ENCODE measurements at places on chromosomes 5 and 9.

DNA sequence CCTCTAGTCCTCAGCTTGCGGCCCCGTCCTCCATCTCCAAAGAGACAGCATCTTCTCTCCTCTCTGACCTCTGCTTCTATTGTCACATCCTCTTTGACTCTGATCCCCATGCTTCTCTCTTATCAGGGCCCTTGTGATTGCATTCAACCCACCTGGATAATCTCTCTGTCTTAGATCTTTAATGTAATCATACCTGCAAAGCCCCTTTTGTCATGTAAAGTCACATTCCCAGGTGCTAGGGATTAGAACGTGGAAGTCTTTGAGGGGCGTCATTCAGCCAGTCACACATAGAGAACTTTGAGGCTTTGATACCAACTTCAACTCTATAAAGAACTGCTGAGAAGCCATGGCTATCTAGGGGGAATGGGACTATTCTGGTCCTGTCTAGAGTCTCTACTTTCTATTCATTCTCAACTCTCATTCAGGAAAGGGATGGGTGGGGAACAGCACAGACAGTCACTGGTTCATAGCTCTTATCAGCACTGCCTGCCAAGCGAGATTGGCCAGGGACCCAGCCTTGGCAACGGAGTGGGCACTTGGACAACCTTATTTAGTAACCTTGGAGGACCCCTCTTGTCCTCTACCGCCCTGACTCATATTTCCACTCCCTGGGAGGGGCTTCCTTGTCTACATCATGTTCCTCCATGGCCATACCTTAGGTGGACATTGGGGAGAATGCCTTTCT lies 29.0 kb downstream of the TAS2R1 start:
- no peak for DNase-seq

DNA sequence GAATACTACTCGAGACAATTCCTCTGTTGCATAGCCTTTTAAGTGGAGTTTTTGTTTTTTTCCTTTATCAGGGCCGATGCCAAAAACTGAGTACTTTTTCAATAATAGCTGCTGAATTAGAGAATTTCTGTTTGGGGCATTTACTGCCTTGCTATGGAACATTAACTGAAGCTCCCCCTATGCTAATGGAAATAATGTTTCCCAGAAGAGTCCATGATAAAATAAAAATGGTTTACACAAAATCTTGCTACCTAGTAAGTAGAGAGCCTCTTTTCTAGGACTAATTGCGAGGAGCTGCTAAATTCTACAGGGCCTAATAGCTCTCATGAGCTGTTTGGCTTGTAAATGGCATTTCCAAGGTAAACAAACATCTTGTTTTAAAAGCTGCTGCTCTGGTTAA lies 128.2 kb upstream of the MYO10 start:
- DNase-seq = no peak

DNA sequence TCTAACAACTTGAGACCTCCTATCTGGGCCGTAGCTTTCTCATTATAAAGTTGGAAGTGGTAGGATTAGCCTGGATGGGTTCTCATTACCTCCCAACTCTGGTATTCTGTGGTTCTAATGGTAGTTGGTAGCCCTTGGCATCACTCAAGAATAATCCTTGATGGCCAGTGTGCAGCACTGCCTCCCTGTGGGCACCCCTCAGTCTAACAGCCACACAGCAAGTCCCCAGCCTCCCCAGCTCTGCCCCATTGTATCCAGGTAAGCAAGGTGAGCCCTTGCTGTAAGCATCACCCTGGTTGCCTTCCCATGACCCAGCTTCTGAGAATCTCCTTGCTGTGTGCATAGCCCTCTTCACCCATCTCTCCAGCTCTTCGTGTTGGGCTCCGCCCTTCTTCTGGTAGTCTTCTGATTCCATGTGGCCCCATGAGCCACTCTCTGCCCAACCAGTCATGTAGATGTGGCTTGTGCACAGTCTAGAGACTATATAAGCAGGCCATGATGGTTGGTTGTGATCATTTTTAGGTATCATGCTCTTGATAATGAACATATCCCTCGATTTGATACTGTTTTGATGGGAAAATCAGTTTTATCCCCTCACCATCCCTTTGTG lies 57.6 kb upstream of the GRHPR start:
- DNase-seq = no peak

GRCh38 chr5:96752341-96753016 lies 55.3 kb downstream of the ERAP1 start:
- DNase-seq = peak; percentile 58

DNA sequence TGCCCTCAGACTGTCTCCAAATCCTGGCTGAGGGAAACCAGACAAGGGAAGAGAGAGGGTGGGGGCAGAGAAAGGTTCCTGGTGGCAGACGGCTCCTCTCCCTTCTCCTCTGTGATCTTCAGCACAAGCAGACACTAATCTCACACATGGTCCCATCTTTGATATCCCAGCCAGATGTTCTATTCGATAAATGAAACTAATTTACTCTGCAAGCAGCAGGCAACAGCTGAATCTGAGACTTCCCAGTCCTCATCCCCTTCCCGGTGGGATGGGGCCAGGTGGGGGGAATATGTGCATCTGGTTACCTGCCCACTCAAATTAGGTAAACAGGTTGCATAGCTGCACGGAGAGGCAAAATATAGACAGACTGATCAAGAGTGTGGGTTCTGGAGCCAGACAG lies 208.9 kb upstream of the PANK3 start:
- DNase-seq = no peak

- DNase-seq = no peak
Observed at GRCh38 chr5:33834334-33834733, 57.5 kb downstream of the ADAMTS12 start.

GRCh38 chr5:75734913-75735789 lies 17.9 kb upstream of the POC5 start:
- DNase-seq = peak; percentile 19

DNA sequence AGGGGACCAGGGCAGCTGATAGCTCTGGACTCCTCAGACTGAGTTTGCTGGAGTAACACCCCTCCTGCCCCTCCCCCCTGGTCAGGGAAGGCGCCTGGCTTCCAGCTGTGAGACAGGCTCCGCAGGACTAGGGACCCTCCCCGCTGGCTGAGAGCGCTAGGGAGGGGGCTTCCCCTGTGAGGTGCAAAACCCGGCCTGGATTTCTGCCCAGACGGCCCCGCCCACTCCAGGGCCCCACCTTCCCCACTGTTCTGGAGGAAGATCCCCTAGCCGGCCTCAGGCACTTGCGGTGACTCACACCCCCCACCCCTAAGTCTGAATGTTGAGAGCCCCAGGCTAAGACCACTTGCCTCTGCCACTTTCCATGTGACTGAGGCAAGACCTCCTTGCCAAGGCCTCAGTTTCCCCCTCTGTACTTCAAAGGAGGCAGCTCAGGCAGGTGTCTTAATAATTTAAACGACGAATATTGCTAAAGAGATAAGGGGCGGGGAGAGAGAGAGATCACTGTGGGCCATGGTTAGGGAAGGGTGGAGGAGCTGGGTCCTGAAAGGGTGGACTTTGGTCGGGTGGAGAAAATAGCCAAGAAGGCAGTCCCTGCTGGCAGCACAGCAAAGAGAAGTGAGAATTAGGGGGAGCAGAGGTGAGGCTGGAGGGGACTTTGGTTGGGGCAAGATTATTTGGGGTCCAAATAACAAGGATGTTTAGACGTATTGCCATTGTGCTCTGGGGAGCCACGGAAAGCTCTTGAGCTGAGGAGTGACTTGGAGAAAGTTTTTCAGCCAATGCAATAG lies 1.0 kb upstream of the DAB2IP start:
- DNase-seq = peak; percentile 81

GRCh38 chr5:17832949-17833745 lies 198.9 kb downstream of the TAF11L14 start:
- DNase-seq = no peak

DNA sequence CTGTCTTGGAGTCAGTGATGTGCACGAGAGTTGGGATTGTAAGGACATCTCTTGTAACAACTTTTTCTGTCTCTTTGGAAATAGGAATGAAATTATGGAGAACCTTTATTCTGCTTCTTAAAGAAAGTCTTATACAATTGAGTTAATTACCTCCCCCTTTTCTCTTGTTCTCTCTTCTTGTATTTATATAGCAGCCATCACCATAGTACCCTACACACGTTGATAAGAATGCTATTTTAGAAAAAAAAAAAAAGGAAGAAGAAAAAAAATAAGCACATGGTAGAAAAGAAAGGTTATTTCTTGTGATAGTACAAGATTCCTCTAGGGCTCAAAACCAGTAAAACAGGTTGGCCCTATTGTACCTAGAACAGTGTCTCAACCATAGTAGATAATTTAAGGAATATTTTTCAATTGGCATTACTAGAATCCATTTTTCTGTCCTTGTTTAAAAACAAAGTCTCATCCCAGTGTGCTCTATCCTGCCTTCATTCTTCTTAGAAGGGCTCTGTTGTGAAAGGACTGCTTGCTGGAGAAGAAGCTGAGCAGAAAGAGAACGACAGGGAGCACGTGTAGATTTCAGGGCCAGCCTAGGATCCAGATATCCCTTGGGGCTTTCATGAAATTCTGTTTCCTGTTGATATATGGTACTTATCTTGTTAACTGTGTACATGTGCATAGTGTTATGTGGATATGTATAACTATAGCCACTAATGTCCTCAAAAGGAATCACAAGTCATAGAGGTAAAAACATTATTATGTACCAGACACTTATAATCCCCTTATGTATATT lies 392.3 kb upstream of the MEF2C start:
- DNase-seq = no peak
